EL (cell line): ENCODE measurements at places on chromosomes 11 and 22.

GRCh38 chr11:7300281-7300680, 48.6 kb downstream of the SYT9 start:
- peak; percentile 15 for DNase-seq

DNA sequence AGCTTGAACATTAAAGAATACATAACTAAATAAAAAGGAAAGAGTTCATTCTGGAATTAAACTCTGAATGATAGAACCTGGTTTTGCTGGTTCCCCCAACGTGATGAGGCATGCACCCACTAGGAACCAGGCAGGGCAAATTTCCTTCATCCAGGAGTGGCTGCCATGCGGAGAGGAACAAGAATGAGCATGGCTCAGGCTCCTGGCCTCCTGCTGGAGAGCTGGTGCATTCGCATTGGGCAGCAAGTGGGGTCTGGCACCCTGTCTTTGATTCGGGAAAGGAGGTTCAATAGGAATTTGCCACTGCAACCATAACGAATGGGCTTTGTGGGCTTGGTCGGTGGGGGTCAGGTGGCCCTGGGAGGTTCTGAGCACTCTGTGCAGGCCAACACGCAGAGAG, 169.8 kb upstream of the TENM4 start:
- DNase-seq: no peak

DNA sequence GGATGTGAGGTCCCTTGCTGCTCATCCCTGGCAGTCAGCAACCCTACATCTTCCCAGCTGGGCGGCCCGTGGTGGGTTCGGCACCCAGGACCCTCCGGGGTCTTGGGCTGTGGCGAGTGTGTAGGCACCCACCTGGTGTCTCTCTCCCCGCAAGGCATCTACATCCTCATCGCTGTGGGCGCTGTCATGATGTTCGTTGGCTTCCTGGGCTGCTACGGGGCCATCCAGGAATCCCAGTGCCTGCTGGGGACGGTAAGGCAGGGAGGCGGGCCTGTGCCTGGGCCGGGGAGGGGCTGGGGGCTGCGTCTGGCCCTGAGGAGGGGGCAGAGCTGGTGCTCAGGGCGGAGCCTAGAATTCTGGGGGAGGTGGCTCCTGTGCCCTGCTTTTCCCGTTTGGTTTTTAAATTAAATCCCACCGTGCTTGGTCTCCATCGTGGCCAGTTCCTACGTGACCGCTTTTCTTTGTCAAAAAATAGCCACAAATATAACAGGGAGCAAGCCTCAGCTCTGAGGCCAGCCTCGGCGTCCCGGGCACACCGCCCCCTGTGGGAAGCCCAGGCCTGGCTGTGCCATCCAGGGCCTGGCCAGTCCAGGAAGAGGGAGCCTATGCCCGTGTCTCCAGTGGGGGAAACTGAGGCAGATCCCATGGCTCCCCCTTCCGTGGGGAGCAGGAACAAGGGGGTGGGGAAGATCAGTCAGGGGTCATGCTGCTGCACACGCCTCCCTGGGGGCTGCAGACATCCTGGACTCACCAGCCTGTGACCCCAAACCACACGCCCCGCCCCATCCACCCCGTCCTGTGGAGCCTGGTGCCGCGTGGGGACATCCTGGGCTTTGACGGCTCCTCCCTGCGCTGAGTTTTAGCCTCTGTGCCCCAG, 6.4 kb upstream of the TSSC4 start:
- no peak for DNase-seq

DNA sequence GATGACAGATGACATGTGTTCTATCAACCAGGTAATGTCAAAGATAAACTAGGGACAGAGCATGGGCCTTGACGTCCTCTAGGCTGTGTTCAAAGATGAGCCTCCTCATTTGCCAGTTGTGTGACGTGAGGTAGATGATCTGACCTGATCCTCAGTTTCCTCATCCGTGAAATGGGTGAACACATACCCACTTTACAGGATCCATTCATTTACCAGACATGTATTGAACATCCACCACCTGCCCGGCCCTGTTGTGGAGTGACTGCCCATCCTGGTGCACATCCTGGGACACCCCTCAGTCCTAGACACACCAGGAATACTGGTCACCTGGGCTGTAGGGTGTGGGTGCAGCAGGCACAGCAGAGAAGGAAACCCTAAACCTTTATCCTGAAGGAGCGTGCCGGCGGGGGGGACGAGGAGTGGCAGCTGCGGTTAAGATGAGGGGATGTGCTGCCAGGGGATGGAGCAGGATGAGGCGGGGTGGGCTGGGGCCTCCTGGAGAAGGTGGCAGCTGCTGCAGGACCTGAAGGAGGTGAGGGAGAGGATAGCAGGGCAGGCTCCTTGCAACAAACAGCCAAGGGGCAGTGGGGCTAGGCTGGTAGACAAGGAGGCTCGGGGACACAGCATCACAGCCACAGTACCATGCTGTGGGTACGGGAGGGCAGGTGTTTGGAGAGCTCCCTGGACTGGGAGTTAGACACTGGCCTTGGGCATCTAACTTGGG, 8.4 kb downstream of the CLDN5 start:
- DNase-seq: no peak

DNA sequence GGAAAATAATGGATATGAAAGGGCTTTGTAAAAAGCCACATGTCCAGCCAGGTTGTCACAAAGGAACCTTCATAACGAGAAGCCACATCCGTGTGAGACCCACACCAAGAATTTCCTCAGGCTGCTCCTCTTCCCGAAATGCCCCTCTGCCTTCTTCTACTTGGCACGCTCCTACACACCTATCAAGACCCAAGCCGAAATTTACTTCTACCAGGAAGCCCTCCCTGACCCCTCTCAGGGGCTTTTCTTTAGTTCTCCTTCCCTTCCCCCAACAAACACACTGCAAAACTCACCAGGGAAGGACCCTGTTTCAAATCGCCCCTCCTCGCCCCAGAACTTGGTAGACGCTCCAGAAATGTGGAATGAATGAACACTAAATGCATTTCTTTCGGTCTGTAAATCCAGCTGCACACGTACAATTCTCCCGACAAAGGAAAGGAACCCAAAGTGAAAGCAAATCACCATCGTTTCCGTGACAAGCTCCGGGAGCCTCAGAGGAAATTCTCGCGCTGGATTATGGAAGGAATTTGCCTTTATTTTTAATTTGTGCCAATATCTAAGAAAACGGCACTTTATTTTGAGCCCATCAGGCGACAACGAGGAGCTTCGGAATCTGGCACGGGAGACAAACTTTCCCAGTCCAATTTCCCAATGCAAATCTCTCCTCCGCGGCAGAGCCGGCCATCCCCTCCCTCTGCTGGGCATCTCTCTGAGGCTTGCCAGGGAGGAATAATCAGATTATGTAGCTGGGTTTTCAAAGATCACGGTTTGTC, 13.2 kb upstream of the SHISAL1 start:
- DNase-seq: peak; percentile 49
